Iris pigment epithelial cell (primary cell): ENCODE measurements at places on chromosomes 7 and 10.

GRCh38 chr7:97218767-97219166 is 101.3 kb downstream of the SDHAF3 start:
- DNase-seq: no peak

- peak; percentile 34 for DNase-seq
These were observed 330.0 kb downstream of the BBS9 start for GRCh38 chr7:33459340-33459751.

DNA sequence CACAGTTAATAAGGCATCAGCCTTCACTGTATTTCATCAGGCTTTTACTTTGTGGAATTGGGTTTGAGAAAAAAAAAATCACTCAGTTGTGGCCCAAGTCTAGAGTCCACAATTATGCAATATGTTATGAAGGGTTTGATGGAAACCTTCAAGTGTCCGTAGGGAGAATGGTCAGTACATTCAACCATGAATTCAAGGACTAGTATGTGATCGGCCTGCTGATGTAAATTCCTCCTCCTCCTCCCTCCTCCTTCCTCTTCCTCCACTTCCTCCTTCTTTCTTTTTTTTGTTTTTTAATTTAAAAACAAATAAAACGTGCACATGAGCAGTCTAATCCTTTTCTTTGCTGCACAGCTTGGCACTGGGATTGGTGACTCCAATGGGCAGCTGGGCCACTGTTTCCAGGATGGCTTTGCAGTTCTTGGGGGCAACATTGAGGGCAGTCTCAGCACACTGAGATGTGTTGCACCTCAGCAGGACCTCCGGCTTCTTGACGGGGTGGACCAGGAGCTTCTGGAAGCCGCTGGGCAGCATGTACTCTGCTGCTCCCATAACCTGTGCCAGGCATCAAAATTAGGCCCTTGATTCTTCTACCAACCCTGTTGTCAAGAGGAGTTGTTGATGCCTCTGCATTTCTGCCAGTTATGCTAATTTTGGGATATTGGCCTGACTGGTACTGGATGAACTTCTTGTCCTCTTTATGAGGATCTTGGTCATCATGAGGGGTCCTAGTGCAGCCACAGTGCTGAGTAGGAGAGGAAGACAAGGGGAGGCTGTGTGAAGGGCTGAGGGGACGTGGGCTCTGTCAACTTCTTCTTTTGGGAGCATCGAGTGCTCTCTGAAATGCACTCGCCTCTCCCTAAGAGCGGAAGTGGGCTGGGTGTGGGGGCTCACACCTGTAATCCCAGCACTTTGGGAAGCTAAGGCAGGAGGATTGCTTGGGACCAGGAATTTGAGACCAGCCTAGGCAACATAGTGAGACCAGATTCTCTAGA is 9.3 kb upstream of the IL2RA start:
- no peak for DNase-seq

- peak; percentile 49 for DNase-seq
These were observed 17.2 kb downstream of the INPP5F start for GRCh38 chr10:119742947-119743648.

GRCh38 chr10:22294694-22295093 is 21.5 kb upstream of the COMMD3 start:
- DNase-seq: no peak

- no peak for DNase-seq
These were observed 42.3 kb downstream of the C10orf105 start for GRCh38 chr10:71677261-71677660.

DNA sequence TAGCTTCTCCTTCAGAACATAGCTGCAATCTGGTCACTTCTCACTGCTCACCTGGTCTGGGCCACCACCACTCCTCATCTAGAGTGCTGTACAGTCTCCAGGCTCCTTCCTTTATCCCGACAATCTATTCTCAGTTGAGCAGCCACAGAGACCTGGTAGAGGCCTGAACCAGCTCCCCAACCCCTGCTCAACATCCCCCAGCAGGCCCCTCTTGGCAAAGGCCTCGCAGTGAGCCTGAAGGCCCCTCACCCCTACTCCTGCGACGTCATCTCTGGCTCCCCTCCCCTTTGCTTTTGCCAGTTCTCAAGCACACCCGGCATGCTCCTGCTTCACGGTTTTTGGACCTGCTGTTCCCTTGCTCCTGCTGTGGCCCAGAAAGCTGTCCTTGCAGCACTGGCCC is 113.9 kb downstream of the ARHGAP22 start:
- DNase-seq: no peak

DNA sequence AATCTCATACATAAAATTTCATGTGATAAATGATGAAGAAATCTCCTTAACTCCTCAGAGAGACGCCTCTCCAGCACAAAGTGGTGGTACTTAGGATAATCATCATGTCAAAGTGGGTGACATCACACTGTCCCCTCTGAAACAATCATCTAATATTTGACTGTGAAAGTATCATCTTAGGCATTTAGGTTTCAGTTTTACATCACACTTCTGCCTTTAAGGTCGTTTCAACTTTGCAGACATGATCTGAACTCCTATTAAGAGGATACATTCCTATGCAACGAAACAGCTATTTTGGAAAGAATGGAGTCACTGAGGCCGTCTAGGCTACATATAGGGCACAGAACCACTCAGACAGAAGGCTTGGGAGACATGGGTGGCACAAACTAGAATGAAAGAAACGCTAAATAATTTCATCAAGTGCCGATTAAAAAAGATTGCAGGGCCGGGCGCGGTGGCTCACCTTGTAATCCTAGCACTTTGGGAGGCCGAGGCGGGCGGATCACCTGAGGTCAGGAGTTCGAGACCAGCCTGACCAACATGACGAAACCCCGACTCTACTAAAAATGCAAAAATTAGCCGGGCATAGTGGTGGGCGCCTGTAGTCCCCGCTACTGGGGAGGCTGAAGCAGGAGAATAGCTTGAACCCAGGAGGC is 2.0 kb downstream of the VOPP1 start:
- DNase-seq: no peak

DNA sequence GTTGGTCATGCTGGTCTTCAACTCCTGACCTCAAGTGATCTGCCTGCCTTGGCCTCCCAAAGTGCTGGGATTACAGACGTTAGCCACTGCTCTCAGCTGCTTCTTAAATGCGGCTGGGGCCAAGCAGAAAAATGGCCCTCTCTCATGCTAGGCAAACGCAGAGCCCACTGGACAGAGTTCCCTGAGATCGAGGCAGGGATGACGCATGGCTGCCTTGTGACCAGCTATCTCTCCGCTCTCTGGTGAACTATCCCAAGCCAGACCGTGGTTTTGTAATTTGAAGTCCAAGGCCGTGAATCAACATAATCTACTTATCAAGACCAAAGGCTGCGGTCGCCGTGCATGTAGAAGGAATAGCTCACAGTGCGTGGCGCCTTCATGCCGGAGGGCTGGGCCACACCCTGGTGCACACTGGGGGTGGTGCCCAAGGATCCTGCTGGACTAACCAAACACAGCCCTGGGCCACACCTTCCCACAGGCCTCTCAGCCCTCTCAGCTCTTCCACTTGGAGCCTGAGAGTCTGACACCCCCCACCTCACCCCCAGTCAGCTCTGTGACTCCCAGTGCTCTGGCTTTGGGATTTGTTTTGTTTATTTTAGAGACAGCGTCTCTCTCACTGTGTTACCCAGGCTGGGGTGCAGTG is 88.1 kb upstream of the CUX1 start:
- peak; percentile 87 for DNase-seq

DNA sequence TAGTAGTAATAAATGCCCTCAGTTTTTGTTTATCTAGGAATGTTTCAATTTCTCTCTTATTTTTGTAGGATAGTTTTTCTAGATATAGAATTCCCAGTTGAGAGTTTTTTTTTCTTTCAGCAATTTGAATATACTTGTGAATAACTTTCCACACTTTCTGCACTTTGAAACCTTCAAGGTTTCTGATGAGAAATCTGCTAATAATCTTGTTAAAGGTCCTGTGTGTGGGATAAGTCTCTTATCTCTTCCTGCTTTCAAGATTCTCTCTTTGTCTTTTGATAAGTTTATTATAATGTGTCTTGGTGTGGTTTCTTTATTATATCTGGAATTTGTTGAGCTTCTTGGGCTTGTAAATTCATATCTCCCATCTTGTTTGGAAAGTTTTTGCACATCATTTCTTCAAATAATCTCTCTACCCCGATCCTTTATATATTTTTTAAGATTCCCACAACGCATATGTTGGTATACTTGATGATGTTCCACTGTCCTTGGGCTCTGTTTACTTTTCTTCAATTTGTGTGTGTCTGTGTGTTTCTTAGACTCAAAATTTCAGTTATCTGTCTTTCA is 103.5 kb downstream of the MKX start:
- DNase-seq: no peak

DNA sequence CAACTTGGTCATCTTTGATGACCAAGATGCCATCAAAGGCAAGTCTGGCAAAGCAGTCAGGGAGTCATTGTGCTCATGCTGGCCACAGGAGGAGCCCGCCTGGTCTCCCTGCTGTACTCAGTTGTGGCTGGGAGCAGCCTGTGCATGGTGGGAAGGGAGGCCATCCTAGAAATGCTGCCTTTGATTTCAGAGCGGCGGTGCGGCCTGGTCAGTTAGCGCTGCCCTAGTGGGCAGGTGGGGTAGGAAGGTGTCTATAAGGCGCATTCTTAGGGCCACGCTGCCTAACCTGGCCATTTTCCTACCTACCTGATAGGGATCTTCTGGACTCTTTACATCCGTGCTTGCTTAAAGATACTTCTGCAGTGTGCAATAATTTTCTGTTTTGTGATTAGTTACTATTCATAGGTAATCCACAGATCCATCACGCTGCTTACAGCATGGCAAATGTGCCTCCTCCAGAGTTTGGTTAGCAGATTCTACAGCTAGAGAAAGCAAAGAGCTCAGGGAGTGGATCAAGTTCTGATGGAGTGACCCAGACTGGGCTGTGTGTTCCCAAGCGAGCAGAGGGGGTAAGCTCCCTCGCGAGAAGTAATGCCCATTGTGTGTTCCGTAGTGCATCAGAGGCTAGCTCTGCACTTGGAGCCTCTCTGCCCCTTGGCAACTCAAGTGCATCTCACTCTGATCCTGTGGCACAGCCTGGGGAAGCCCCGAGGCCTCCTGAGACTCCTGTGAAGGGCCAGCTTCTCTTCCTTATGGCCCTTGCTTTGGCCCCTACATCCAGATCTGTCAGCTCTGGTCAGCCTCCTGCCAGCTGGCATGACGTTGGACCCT is 970.1 kb upstream of the ZNF722 start:
- DNase-seq: no peak

DNA sequence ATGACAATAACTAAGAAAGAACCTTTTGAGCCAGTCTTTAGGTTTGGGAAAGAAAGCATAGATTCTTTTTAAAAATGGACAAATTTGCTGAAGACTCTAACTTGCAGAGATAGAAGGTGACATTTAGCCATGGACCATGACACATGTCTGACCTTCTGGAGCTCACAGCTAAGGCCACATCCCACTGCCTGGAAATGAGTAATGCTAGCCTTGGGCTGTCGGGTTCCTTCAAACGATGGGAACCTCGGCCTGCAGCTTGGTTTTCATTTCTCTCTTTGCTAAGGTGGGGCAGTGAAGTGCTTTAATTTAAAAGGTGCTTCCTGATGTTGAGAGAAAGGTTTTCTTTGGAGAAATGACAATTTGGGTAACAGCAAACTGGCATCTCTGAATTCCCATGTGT is 223.2 kb downstream of the FANK1 start:
- DNase-seq: no peak

DNA sequence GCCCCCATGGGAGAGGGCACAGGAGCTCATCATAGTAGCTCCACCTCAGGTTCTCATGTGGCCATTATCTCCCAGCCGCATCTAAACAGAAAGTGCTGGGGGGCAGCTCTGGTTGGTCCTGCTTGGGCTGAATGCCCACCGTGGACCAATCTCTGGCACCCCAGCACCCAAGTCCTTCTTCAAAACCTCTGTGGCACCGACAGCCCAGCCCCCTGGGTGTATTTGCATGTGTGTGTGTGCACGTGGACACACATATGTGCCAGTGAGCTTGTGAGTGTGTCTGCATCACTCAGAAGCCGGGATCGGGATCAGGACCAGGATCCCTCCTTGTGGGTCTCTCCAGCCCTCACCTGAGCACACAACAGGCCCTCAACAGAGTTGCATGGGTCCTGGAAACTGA is 68.2 kb downstream of the ALOX5 start:
- no peak for DNase-seq

DNA sequence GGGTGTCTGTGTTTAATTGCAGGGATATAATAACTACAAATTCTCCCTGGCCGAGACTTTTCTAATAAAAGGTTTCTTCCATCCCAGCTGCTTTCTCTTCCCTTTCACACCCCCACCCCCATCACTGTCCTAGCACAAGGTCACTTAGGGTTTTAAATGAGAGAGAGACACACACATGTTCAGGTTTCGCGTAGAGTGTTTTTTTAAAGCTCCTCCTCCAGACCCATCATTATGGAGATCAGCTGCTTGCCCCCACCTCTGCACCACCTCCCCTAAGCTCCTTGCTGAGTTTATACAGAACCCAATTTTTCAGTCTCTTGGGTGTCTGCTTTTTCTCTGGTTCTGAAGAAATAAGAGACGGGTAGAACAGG is 18.6 kb downstream of the LRMDA start:
- no peak for DNase-seq

GRCh38 chr10:43939389-43939938 is 290.8 kb upstream of the ZNF32 start:
- DNase-seq: no peak

- no peak for DNase-seq
These were observed 600.9 kb upstream of the POT1 start for GRCh38 chr7:125530553-125530952.

- no peak for DNase-seq
These were observed 98.1 kb downstream of the PARD3 start for GRCh38 chr10:34716958-34717357.

DNA sequence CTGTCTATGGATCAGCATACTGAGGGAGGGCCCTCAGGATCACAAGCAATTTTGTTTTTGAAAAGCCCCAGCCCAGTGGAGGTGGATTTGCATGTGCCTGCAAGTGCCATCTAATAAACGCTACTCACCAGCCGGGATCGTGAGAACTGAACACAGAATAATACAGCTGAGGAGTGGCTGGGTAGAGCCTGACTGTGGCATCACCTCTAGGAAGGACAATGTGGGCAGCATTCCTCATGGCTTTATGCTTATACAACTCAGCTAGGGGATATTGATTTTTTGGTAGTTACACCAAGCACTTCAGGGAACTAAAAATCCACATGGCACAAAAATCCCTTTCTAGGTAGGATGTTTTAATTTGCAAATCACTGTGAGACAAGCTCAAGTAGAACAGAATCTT is 72.7 kb upstream of the PALS2 start:
- no peak for DNase-seq

- DNase-seq: peak; percentile 97
These were observed 25.1 kb upstream of the ZRANB1 start for GRCh38 chr10:124916585-124917427.

GRCh38 chr10:114902151-114902550 is 35.8 kb upstream of the TRUB1 start:
- peak; percentile 77 for DNase-seq

DNA sequence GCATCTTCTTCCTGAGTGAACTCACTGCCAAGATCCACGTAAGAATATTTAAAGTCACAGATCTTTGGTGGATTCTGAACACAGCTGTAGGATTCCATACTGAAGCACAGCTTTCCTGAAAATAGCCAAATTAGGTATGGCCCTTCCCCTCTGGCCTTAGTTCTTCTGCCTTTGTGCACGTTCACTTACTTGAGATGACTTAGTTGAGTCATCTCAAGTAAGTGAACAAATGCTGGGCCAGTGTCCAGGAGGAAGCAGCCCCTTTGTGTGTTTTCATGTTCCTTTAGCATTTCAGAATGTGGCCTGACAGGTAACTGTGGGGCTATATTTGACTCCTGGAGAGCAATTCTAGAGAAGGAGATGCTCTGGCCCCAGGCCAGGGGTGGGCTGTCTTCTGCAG is 51.5 kb downstream of the CCNY start:
- peak; percentile 75 for DNase-seq

- peak; percentile 7 for DNase-seq
These were observed 152.5 kb upstream of the YAE1 start for GRCh38 chr7:39413636-39414223.
